ENCODE measurements at places on chromosomes 7 and 10.

- peak; percentile 32 for DNase-seq
These were observed 111.8 kb downstream of the OAT start for GRCh38 chr10:124306922-124307371.

DNA sequence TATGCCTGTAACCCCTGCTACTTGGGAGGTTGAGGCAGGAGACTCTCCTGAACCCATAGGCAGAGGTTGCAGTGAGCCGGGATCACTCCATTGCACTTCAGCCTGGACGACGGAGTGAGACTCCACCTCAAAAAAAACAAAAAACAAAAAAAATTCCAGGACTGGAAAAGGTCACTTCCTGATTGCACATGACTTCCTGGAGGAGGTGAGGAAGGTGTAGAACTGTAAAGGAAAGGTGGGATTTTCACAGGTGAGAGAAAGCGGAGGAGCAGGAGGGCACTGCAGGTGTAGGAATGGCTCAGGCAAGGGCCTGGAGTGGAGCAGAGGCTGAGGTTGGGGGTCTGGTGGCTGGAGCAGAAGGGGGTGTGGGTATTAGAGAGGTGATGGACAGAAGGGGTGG, 3.2 kb upstream of the MUC3A start:
- no peak for DNase-seq

- no peak for DNase-seq
These were observed 36.7 kb downstream of the LSMEM1 start for GRCh38 chr7:112517487-112517886.

DNA sequence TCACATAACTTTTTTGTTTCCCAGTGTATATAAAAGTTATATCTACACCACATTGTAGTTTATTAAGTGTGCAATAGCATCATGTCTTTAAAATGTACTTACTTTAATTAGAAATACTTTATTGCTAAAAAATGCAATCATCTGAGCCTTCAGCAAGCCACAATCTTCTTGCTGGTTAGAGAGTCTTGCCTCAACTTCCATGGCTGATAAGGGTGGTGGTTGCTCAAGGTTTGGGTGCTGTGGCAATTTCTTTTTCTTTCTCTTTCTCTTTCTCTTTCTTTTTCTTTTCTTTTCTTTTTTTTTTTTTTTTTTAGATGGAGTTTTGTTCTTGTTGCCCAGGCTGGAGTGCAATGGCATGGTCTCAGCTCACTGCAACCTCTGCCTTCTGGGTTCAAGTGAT, 360.0 kb downstream of the MAGI2 start:
- DNase-seq = no peak

DNA sequence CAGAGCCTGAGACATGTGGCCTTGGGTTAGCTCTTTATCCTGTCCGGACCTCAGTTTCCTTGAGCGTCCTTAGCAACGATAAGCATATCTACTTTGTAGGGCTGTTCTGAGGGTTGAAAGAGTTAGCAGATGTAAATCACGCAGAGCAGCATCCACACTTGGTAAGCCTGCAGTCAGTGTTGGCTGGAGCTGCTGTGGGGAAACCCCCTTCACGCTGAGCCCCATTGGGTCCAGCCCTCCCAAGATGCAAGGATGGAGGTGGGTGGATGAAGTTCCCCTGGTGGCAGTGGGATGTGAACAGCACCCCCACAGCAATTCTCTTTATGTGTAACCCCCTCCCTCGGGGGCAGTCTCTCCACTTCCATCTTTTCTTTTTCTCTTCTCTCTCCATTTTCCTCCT, 109.9 kb downstream of the PLXNA4 start:
- DNase-seq = no peak

GRCh38 chr7:10731253-10731773, 242.4 kb upstream of the PHF14 start:
- no peak for DNase-seq

- no peak for DNase-seq
These were observed 20.6 kb downstream of the HNRNPA2B1 start for GRCh38 chr7:26179826-26180497.

GRCh38 chr10:60086421-60086820, 180.1 kb upstream of the CCDC6 start:
- DNase-seq = no peak

GRCh38 chr7:157016024-157016351, 5.5 kb upstream of the MNX1 start:
- no peak for DNase-seq

DNA sequence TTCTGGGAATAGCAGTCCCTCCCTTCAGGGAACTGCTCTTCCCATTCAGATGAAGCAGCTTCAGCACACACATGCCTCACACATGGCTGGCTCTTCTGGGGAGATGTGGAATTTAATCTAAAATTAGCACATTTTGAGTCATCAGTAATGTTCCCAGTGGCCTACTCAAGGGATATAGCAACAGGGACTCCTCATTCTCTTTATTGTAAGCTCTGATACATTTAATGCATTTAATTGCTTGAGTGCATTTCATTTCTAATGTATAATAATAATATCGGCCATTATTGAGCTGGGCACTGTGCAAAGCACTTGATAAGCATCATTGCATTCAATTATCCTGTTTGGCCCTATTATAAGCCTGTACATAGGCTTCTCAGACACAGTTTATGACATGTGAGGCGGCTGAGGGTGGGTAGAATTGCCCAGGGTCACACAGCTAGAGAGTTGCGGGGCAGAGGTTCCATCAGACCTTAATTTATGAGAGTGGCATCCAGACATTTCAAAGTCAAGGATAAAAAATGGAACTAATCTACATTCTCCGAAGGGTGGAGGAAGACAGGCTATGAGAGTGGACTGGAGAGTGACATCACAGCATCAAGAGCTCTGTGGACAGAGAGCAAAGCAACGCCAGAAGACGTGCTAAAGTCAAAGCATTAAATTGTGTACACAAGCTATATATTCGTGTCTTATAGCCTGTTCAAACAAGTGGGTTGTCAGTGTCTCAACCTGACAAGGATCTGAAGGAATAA, 76.8 kb downstream of the LANCL2 start:
- DNase-seq = no peak

GRCh38 chr7:158107806-158108205, 479.8 kb downstream of the PTPRN2 start:
- no peak for DNase-seq

DNA sequence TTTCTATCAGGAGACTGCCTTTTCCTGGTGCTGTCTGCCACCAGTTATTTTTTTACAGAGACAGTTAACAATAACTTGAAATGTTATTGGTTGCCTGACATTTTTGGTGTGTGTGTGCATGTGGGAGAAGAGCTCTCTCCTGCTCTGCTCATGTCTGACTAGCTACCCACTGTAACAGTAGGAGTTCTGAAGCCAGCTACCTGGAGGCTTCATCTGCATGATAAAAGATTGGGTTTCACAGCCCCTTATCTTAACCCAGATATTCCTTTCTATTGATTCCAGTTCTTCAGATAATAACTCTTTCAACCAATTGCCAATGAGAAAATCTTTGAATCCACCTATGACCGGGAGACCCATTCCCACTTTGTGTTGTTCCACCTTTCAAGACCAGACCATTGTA, 237.4 kb upstream of the PPP1R3A start:
- no peak for DNase-seq

- no peak for DNase-seq
These were observed 98.9 kb downstream of the ANKRD61 start for GRCh38 chr7:6130007-6130587.

- no peak for DNase-seq
These were observed 153.3 kb upstream of the SVIL start for GRCh38 chr10:29788113-29788512.

- DNase-seq = no peak
These were observed 493.3 kb upstream of the PODXL start for GRCh38 chr7:132049462-132050304.

DNA sequence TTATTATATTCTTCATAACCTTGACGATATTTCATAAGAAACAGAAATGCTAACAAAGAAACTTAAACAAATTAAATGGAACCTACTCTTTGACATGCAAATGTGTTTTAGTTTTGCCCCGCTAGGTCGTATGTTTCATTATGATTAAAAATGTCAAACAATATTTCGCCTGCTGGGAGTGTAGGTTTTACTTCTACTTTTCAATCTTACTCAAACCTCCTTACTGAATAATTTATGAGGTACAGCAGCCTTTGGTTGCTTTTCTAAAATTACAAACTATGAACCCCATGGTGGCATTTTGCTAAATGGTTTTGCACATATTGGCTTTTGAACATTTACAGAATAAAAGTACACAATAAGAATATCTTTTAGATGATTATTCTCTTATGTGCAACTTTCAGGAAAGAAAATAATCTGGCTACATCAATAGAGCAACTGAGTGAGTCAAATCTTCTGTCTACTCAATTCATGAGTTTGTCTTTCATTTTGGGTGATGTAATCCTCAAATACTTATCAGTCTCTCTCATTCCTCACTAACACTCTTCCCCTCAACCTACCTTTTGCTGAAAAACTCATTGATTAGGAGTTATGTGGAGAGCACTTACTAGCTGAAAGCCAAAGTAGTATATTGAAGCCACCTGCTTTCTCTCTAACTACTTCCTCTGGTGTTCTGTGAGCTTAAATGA, 1226.4 kb downstream of the XPNPEP1 start:
- no peak for DNase-seq

- peak; percentile 37 for DNase-seq
These were observed 51.7 kb downstream of the ADRA2A start for GRCh38 chr10:111128331-111129180.

DNA sequence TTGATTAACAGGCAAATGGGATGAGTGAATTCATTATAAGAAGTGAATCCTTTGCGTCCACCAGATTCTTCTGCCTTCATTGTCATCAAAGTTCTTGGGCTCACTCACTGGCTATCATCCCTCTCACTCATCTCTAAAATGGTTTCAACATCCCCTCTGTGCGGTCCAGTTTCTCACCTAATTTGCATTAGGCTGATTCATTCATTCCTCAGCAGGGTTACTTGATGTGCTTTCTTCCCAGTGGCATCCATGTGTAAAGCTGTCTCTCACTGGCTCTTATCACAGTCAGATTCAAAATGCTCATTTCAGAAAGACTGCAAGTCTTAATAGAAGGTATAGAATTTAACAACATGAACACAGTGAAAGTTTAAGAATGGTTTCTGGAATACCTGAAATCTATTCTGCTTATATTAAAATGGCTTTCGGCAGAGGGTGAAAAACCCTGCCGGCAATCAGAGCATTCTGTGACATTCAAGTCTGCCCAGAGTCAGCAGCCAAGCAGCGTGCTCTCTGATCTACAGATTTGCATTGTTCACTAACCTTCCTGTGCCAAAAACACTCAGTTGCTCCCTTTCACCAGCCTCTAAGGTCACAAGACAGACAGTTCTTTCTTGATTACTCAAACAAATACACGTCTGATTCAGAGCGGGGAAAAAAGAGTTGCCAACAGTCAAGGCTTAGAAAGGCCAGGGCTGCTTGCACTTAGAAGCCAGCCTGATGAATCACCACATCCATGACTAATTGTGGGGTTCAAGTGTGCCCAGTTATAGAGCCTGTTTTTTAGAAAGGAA, 106.7 kb downstream of the TES start:
- DNase-seq = no peak

DNA sequence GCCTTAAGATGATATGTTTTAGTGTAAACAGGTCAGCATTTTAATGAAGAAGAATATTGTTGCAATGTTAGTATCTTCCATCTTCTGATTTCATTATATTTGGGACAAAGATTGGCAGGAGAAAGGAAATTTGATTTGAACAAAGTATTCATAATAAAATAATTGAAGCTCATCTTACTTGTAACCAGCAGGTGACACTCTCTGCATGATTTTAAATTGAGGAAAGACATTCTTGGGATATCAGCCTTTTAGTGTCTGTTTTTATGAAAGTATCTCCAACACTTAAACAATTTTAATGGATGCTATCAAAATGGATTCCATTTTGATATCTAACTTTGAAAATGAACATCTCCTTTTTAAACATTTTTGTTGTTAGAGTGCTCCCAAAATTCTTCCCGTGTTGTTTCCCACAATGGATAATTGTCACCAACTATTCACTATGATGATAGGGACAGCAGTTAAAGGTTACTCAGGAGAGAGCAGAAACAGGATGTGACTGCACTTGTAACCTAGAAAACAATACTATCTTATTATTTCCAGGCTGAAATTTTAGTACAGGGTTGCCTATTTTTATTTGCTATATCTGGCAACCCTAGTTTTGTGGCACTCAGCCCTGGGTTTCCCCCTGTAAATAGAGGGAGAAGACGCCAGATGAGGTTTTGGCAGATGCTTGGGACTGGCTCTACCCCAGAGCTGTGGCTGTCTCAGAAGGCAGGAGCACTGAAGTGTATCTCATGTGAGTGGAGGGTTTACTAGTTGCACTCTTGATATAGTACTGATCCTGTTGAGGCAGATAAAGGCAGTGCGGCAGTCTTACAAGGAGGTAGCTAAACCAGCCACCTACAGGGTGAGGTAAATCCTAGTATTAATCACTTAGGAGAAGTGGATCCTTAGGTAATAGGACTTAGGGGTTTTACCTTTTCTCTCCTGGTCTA, 31.0 kb upstream of the ABCB4 start:
- no peak for DNase-seq

- no peak for DNase-seq
These were observed 41.9 kb downstream of the SEMA3C start for GRCh38 chr7:80876894-80877414.

GRCh38 chr7:92682903-92683539, 92.8 kb upstream of the FAM133B start:
- DNase-seq = no peak

DNA sequence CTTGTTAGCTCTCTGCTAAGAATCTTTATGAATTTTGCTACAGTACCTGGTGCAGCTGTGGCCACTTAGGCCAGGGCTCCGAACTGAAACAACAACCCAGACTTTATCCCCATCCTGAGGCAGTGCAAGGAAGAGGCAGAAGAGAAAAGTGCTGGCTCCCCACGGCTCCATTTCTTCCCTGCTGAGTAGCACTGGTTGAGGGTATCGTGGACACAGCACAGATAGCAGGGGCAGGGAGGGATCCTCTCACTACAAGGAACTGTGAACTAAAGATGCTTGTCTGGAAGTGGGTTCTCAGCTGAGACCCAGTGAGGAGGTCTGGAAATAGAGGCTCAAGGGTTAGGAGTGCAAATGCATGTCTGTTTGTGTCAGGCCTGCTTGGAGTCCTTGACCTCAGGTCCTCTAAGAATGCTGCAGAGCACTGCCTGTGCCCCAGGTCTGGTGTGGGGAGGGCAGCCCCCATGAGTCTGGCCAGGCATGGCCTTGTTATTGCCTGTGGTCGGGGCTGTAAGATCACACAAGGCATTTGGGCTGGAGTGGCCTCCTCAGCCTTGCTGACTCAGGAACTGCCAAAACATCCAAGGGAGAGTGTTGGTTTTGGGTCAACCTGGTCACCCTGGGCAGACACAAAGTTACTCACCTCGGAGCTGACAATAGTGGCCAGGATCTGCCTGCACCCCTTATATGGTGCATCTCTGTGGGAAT, 58.1 kb downstream of the DMBT1 start:
- DNase-seq = no peak

GRCh38 chr7:11592699-11593098, 239.3 kb downstream of the THSD7A start:
- DNase-seq = no peak

DNA sequence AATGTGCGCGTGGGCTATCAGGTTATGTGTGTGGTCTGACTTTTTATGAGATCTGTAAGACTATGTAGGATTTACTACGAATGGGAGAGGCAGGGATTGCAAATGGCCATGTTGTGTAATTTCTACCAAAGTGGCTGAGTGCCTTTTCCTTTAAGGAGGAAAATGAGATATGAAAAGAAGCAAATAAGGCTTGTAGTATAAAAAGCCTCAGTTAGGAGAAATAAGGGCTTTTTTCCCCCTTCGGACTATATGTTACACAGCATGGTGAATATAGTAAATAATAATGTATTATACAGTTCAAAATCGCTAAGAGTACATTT, 447 bp upstream of the GPAM start:
- DNase-seq = no peak

- no peak for DNase-seq
These were observed 450.6 kb downstream of the DNAJB9 start for GRCh38 chr7:109020251-109020650.

Data from CD4-positive, alpha-beta T cell treated with Interferon gamma for 1 hour (primary cell).